ENCODE measurements at places on chromosomes 1 and 21.

DNA sequence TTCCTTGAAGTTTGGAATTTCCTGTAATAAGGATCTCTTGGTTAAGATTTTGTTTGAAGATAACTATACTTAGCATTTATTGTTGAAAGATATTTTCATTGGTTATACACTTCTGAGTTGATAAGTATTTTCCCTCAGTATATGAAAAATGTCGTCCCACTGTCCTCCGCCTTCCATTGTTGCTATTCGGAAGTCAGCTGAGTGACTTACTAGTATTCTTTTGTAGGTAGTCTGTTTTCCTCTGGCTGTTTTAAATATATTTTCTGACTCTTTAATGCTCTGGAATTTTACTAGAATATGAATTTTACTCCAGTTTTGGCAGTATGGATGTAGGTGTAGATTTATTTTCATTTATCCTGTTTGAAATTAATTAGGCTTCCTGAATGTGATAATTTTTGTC lies 498.7 kb upstream of the NFIA start:
- DNase-seq: no peak

DNA sequence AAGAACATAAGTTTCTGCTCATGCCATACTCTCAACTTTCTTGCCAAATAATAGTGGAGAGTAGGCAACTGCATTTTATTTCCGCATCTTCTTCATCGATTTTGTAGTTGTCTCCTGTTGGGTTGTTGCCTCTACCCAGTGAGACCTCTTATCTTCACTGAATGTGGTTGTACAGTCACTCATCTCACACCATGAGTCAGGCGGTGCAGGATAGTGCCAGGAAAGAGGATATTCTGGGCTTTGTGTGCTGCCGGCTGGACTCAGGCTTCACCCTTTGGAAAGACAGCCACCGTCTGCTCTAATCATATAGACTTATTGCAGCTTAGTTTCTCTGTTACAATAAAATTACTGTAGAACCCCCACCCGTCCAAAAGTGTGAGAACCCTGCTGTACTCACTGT lies 154.3 kb upstream of the USP24 start:
- DNase-seq: no peak

- DNase-seq: no peak
Measured at GRCh38 chr1:205192287-205192686, 19.2 kb downstream of the DSTYK start.

DNA sequence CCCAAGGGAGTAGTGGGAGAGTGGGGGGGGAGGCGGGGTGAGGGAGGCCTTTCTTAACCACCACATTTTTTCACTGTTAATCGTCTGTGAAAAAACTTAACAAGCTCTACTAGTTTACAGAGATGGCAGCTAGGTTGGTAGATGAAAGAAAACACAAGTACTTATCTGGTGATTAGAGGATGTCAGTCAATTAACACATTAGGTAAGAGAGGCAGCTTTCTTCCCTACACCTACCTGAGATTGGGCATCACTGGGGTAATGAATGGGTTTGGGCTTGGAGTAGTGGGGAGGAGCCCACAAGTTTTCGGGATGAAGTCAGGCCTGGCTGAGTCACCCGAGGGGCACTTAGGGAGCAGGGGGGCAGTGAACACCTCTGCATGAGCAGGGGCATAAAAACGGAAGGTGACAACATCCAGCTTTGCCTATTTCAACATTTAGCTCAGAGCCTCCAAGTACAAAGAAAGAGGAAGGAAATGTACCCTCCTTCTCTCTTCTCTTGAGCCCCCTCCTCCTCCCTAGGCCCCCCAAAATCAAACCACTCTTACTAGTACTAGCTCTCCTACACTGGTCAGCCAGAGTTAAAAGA lies 2.5 kb downstream of the LBR start:
- no peak for DNase-seq

GRCh38 chr1:18972531-18972930 lies 16.1 kb upstream of the IFFO2 start:
- DNase-seq: no peak

DNA sequence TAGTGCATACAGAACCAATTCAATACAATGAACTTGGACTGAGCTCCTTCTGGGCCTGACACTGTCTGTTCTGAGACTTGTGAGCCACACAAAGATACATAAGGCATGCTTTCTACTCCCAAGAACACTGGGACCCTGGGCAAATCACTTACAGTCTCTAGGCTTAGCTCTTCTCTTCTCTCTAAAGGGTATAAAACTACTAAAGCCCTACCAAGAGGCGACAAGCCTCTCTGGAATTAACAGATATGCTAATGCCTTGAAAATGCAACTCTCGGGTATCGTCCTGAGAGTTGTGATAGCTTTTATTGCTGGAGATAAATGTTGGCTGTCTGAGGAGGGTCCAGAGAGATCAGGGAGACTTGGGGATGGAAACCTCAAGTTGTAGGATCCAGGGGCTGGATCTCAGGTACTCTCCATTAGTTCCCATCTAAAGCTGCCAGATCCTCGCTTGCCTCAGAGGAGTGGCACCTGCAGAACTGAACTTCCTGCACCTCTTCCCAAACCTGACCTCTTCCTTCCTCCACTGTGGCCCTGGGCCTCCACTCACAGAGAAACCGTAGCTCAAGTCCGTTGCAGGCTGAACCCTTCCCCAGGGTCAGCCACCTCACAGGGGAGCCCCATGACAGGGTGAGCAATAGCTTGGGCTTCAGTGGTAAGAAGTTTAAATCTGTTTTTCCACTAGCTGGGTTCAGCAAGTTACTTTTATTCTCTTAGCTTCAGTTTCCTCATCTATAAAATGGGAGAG lies 11.5 kb upstream of the CFAP45 start:
- no peak for DNase-seq

DNA sequence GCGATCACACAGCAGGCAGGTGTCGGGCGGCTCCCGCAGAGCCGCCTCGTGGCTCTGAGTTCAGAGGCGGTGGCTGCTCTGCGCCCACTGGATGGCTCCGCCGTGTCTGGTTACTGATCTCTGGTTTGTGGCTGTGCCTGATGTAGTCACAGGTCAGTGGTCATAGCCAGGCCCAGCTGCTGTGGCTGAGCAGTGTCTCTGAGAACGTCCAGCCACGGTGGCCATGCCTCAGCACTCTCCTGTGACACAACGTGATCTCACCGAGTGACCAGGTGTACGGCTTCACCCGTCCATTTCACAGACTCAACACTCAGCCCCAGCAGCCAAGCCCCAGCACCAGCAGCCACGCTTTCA lies 61.2 kb downstream of the KCNN3 start:
- DNase-seq: no peak

DNA sequence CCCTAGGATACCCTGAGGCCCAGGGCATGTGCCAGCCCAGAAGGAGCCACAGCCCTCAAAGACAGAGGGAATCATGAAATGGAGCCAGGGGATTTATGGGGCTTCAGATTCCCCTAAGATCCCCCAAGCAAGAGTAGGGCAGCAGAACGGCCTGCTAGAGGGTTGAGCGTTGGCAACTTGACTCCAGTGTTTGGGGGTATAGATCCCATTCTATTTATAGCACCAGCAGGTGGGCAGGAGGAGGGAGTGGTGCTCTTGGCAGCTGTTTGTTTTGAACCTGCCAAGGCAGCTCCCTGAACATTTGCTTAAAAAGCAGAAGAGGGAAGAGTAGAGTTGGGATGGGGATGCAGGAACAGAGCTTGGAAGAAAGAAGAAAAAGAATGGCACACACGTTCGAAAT lies 33.7 kb downstream of the GLUL start:
- DNase-seq: no peak

DNA sequence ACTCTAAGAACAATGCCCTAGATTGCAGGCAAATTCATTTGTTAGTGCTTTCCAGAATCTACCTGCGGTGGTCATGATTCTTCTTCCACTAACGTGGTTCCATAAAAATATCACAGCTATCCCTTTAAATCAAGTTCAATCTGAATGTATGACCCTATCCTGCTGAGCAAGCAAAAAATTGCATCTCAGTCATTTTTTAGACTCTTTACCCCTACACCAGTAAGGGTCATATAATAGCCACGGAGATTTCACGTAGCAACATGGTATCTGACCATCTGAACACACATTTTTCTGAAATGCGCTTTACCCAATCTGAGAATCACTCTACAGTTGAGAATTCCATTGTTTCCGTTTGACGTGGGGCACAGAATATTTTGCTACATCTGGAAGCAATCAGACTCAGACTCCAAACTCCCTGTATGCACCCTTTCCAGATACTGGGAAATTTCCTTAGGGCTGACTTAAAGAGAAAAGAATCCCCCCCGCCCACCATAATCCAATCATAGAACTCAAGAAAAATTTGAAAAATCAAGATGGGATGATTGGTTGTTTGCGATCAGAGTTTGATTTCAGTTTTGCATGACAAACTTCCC lies 699.2 kb upstream of the ZP4 start:
- no peak for DNase-seq

- no peak for DNase-seq
Measured at GRCh38 chr1:244413736-244414135, 38.0 kb downstream of the ADSS2 start.

DNA sequence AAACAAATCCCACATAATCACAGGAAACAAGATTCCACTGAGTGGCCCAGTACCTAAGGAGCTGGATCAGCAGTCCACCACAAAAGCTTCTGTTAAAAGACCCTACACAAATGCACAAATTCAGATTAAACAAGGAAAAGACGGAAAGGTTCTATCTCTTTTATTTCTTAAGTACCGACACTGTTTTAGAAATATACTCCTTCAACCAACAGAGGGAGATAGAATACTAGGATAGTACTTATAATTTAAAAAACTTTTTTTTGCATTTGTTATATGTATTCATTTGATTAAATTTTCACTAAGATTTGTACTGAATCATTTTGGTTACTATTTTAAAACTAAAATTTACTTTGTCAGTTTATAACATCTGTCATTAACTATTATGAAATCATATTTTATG lies 12.5 kb downstream of the CDC7 start:
- no peak for DNase-seq

- no peak for DNase-seq
Measured at GRCh38 chr1:31152181-31152795, 86.8 kb upstream of the PUM1 start.

DNA sequence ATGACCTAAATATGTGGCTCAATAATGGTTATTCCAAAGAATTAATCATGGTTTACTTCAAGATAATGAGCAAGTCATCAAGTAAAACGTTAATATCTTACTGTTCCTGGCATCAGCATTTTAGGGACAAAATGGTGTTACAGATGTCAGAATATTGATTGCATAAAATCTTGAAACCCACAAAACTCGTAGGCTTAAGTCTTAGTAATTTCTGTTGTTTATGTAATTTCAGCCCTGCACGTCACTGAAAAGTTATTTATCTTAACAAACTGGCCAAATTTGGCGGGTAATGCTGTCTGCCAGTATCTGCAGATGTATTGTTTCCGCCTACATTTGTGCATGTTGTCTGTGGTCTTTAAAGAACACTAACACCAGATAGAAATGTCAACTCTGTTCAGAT lies 25.8 kb downstream of the CDC7 start:
- DNase-seq: no peak

DNA sequence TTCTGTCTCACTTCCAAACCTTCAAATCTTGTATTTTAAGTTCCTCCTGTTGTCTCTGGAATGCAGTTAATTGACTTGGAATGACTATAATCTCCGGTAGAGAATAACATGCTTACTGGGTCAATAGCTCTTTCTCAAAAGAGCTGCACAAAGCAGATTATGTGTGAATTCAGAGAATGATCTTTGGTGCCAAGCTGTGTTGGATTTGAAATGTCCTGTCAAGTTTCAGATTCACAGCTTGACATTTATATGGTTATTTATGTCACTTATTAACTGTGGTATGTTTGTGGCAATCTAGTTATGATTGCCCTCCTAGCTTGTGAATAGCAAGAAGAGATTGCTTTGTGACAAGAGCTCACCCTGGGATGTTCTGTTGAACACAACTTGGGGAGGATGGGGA lies 128.3 kb upstream of the KCNE2 start:
- DNase-seq: no peak

DNA sequence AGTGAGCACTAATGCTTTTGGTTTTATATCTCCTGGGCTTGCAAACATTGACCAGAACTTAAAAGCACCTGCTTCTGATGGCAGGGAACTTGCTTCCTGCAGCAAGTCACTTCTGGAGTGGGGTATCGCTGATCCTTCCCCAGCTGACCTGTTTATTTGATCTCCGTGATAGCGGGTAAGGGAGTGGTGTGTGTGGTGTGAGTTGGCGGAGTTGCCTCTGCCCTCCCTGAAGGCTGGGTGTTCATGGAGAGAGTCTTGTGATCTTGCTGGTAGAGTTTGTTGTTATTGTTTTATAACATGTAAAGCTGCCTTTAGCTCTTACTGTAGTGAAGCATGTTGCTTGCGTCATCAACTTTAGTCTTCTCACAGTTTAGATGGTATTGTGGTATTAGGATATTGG lies 3.9 kb downstream of the MFN2 start:
- DNase-seq: no peak

GRCh38 chr1:21278208-21278859 lies 11.9 kb downstream of the ECE1 start:
- no peak for DNase-seq

All from stimulated activated CD4-positive, alpha-beta T cell treated with anti-CD3 and anti-CD28 coated beads, Interleukin-15, amount 100 ng/mL, for 1 hour (primary cell).